ENCODE measurements at places on chromosomes 1 and 21.

DNA sequence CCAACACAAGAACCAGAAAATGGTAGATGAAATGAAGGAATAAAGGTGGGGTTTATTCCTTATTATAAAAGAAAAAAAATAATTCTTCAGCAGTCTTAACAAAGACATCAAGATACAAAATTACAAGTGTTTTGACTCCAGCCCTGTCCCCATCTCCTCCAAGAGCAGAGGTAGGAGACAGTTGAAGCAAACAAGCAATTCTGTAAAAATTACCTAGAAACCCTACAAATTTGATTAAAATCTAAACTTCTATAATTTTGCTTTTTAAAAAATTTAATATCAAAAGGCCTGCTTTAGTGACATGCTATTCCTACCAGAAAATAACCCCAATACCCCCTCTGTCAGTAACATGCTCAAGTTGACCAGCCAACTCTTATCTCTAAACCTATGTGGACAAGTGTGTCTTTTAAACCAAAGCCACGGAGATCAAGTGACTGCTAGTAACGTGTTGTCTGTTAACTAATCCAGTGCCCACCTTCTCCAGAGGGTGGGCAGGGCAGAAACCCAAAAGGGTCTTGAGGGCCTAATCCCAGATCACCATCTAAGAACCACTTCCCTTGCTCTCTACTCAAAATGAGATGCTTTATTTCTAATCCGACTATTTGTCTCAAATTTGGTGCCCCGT, 8.4 kb downstream of the GLUL start:
- no peak for DNase-seq

DNA sequence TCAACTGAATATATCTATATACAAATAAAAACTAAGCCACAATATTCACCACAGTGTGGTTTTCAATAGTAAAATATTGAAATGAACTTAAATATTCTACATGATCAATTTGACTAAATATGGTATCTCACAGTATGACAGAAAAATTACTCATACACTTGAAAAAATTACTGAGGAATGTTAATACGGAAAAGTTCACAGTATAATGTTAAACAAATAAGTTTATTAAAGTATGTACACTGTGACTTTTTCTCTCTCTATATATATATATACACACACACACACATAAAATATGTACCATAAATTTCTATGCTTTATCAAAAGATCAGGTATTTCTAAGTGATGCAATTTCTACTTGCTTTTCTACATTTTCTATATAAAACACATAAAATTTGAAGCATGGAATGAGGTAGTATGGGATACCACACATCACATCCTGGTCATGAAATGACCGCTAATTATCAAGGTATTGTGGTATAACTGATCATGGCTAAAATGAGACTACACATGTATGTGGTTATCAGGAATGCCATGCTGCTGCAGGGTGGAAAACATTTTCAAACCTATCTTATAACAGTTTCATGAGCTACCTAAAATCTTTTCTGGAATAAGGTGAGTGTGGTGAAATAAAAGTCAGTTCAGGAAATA, 102.3 kb downstream of the CDC42BPA start:
- DNase-seq: no peak

DNA sequence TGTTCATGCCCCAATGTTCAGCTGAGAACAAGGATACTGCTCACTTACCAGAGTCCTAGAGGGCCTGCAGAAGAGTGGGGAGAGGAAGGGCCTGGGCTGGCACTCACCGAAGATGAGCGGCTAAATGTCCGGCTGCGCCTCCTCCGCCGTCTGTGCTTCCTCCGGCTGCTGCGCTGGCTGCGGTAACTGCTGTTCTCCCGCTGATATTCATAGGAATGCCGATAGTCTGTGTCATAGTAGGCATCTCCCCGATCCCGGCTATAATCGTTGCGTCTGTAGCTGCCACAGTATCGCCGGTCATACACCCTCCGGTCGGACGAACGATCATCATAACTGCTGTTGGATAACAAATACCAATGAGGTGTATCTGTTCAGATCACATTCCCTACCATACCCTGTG, 3.9 kb downstream of the CLK2 start:
- DNase-seq: no peak

DNA sequence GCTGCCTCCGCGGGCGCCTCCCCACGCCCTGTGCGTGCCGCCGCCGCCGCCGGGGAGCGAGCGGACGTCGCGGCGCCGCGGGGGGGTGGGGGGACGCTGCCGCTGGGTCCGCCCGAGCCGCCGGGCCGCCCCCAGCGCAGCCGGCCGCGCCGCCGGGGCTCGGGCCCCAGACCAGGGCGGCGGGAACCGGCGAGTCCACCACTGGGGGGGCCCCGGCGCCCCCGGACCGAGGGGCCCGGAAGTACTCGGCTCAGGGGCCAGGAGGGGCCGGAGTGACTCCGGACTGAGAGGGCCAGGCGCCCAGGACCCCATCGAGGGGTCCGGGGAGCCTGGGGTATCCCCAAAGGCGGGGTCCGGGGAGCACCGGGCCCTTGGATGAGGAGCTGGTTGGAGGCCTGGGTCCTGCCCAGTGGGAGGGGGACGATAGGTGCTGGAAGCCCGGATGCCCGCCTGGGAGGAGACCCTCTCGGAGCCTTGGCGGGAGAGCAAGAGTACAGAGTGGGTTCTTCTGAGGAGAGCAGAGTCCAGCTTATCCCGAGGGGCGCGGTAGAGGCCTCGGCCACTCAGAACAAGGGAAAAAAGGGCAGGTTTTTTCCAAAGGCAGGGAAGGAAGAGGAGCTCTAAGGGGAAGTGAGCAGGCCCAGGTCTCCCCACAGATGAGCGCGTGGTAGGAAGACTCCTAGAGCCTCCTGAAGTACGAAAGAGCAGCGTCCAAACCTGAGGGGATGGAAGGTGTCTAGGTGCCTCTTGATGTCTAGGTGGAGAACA, 556 bp downstream of the GMEB1 start:
- DNase-seq: peak; percentile 57

- no peak for DNase-seq
These were observed 187.5 kb downstream of the LMX1A start for GRCh38 chr1:165169028-165169427.

GRCh38 chr1:226482975-226483700, 65.4 kb upstream of the STUM start:
- peak; percentile 91 for DNase-seq

GRCh38 chr21:37380349-37381323, 14.1 kb downstream of the DYRK1A start:
- no peak for DNase-seq

DNA sequence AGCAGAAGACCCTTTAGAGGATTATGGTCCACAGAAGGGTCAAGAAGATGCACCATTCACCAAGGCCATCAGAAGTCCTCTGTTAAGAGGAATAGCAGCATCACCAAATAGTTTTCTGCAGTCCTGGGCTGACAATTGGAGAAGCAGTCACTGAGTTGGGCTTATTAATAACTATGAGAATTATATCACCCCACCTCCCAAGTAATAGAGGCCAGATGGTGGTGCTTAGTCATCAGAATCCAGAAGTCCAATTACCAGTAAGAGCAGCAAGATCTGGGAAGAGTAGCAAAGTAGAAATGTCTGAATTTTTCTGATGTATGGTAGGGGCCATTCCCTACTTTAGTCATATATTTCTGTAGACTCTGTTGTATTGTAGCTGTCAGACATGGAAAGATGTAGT, 6.1 kb upstream of the PSMA5 start:
- no peak for DNase-seq

DNA sequence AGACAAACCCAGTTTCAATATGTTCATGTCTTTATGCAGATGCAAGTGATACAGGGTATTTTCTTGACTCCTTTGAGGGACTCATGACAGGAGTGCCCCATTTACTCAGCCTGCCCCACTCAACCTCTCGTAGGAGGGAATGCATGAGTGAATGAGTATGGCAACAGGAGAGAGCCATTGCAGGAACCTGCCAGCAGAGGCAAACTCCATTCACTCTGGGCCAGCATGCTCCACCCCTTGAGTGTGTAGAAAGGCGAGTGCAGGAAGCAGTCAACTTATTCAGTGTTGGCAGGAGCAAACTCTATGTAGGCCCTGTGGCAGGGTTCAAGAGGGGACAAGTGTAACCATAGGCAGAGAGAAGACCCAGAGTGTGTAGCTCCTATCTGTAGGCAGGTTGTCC, 1526.3 kb downstream of the PLA2G4A start:
- no peak for DNase-seq

DNA sequence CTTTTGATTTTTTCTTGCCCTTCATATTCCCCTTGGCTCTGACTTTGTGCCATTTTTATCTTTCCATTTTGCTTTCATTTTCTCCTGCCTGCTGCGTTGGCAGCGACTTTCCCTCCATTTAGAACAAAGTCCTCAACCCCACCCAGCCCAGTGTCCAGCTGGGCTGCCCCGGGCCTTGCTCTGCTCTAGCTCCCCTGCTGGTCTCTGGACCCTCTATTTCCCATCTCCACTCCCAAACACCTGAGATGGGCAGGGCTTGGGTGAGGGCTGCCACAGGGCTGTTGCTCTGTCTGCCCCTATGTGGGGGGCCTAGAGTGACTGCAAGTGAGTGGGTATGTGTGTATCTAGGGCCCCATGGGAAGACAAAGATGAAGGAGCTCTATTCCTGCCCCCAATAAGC, 7.3 kb upstream of the ADAM15 start:
- DNase-seq: no peak

DNA sequence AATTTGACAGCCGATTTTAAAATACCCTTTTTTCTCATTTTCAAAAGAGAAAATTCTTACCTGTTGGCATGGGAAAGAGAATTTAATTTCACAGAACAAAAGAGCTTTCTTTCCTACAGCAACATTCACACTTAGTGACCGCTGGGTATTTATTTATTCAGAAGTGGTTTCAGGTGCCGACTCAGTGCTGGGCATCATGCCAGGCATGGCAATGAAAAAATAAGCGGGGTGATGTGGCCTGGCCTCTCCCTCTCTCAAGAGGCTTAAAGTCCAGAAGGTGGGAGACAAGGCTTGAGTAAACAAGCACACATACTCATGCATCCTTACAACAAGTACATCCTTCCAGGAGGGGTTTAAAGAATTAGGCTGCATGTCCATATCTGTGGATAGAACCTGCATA, 4.1 kb upstream of the PCP4 start:
- no peak for DNase-seq

DNA sequence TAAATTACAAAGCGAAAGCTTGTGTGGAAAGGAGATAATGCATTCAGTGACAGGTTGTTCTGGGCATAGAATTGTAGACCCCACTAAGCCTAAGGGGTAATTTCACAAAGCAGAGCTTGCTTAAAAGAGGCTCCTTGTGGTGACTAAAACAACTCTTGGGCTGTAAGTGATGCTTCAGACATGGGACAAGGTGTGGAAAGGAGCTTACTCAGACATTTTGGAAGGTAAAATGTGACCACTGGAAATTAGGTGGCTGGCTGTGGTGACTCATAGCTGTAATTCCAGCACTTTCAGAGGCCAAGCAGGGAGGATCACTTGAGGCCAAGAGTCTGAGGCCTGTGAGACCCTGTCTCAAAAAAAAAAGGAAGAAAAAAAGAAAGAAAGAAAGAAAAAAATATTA, 51.1 kb upstream of the LRRC8C start:
- no peak for DNase-seq

DNA sequence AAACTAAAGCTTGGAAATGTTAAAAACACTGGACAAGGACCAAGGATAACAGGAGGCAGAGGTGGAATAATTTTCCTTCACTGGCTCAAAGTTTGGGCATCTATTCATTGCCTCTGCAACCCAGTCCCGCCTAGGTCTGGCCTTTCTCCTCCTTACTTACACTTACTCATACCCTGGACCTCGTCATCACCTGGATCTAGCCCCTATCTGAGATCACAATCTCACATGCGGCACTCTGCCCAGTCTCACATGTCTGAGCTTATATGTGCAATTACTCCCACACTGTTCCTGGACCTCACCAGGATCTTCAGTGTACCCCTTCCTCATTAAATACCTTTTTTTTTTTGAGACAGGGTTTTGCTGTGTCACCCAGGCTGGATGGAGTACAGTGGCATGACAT, 37.6 kb downstream of the NVL start:
- DNase-seq: no peak

GRCh38 chr1:8712413-8713231, 104.8 kb downstream of the RERE start:
- peak; percentile 86 for DNase-seq

GRCh38 chr1:91527781-91528180, 27.1 kb downstream of the CDC7 start:
- no peak for DNase-seq

- no peak for DNase-seq
These were observed 51.5 kb downstream of the SYT2 start for GRCh38 chr1:202658769-202659168.

- DNase-seq: peak; percentile 45
These were observed 5.3 kb upstream of the PFKL start for GRCh38 chr21:44294391-44295162.

- peak; percentile 41 for DNase-seq
These were observed 90.8 kb downstream of the GTF2B start for GRCh38 chr1:88800382-88801051.

DNA sequence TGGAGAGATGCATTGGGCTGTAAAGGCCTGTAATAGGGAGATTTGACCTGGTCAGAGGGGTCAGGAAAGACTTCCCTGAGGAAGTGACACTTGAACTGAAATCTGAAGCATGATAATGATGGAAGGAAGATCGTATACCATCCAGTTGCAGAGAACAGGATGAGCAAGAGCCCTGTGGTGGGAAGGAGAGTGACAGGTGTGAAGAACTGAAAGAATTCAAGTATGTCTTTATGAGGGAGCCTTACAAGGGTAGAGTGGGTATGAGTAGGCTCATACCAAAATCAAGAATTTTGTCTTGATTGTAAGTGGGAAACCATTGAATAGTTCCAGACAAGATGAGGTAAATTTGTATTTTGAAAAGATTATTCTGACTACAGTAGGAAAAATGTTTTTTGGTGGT, 129.4 kb downstream of the RASAL2 start:
- DNase-seq: no peak

DNA sequence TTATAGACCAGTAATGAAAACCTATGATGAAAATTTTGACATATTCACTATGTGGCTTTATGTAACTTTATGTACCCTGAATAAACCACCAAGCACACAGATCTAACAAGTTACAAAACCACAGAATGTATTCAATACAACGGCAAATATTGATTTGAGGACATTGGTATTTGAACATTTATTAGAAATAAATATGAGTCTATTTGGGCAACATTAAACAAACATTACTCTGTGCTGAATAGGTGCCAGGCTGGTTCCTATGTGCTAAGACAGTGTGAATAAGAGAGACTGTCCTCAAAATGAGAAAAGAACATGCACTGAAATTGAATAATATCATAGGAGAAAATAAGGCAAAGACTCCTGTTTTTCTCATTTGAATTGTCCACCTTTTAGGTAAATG, 1341.2 kb downstream of the PLA2G4A start:
- no peak for DNase-seq

- no peak for DNase-seq
These were observed 20.1 kb downstream of the OSBPL9 start for GRCh38 chr1:51636764-51637522.
